Activated naive CD4-positive, alpha-beta T cell treated with Interleukin-2 at 50 U/mL for 16 hours (primary cell): ENCODE measurements at places on chromosomes 1 and 21.

GRCh38 chr1:203306965-203307541 is 1.7 kb downstream of the BTG2 start:
- peak; percentile 61 for DNase-seq

- no peak for DNase-seq
Observed at GRCh38 chr1:227356620-227357146, 38.4 kb upstream of the CDC42BPA start.

- DNase-seq, result no peak
Observed at GRCh38 chr1:157585984-157586383, 11.9 kb downstream of the FCRL4 start.

DNA sequence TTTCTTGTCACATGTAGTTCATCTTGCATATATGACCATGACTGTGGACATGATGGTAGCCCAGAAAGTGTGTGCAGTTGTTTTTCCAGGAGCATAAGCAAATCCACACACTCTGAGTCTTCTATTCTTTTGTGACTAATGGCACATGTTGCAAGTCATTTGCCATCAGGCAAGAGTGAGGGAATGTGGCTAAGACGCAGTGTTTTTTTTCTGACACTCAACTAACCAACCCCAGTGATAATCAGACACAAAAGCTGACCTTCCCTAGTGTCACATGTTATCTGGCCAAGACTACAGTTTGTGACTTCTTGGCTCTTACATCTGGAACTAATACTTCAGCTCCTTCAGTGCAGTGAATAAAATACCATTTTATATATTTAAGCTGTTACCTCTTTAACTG is 108.8 kb downstream of the ITSN1 start:
- no peak for DNase-seq

GRCh38 chr1:106360252-106360651 is 696.2 kb upstream of the PRMT6 start:
- DNase-seq, result no peak

GRCh38 chr1:67983867-67984266 is 66.6 kb downstream of the DIRAS3 start:
- no peak for DNase-seq
